Stimulated activated CD8-positive, alpha-beta memory T cell treated with anti-CD3 and anti-CD28 coated beads, Interleukin-15, amount 100 ng/mL, for 4 hours (primary cell): ENCODE measurements at places on chromosomes 1 and 21.

DNA sequence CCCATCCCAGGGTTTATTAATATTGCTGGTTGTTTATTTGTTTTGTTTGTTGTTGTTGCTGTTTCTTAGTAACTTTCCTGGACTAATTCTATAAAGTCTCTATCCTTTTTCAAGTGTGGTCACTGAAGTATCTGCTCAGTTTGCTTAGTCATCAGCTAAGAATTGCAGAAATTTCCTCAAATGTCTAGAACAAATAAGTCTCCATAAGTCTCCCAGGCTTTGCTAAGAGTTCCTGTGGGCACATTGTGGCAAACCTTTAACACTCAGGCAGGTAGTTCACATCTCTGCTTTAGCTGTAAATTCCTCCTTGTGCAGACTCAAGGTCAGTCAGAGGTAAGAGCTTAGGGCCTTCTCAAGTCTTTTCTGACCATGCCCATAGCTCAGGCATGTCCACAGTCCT is 38.9 kb upstream of the C1orf185 start:
- DNase-seq = no peak

DNA sequence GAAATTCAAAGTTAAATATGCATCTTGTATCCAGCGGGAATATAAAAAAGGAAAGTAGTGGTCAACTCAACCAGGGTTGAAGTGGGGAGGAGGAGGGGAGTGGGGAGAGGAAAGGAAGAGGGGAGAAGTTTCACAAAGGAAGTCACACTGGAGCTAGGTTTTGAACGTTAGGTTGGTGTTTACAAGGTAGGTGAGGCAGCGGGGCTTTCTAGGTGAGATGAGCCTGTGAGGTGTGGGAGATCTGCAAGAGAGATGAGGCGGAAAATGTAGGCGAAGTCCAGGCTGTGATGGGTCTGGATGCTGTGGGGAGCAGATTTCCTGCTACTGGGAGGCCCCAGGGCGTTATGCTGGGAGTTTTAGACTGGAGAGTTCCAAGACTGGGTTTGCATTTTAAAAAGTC is 36.1 kb upstream of the IL20 start:
- no peak for DNase-seq

DNA sequence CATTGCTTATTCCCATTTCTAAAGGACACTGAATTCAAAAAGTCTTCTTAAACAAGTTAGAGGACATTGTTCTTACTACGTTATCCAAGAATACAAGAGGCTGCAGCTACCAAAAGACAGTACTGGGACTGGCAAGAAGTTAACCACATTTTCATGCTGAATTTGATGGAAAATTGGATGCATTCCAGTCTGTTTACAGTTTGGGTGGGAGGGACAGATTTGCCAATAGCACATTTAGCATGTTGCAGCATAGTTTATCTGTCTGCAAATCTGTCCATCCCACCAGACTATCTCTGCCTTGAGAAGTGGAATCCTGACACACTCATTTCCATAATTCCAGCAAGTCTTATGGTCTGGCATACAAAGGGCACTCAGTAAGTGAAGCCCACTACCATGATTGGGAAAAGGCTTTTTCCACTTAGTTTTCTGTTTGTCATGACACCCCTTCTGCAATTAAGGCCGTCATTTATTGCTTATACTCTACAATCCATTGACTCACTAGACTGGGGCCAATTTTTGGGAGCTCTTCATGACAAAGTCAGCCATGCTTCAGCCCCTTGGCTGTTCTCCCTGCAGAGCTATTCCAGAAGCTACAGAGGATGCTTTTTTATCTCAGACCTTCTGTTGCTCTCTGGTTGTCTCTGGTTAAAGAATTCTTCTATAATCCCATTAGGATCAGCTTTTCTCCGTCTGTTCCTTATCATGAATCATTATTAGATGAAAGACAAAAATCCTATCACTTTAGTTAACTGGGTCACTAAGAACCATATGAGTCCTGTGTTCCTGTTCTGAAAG is 355.8 kb upstream of the PTBP2 start:
- DNase-seq = no peak

- no peak for DNase-seq
Measured at GRCh38 chr1:3505161-3505560, 50.7 kb downstream of the ARHGEF16 start.

- no peak for DNase-seq
Measured at GRCh38 chr1:193625255-193625654, 438.8 kb upstream of the B3GALT2 start.
